GM23248 (cell line): ENCODE measurements at places on chromosomes 6 and 20.
A peak's percentile ranks its signal among the peaks of the same experiment; 100 is the strongest.

DNA sequence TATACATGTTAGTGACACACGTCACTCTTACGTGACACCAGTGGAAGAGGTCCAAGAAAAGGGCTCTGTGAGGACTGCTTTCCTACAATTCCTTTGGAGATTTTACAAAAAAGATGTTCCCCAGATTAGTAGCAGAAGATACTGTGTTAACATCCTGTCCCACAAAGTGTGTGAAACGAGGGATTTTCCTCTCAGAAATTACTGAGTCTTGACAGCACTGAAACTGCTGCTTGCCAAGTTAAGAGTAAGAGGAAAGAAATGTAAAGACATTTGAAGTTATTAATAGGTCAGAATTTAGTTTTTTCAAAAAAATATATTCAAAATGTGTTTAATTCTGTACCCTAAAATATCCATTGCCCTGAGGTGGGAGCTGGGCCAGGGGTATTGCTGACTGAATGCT is 58.8 kb upstream of the MAP7 start:
- no peak overlapping the region for H3K4me3 ChIP-seq
- DNase-seq: peak; percentile 85
- H3K27me3 ChIP-seq: no peaks in the 10 kb centered on the region
- peak overlapping the region; percentile 61 for H3K27ac ChIP-seq

DNA sequence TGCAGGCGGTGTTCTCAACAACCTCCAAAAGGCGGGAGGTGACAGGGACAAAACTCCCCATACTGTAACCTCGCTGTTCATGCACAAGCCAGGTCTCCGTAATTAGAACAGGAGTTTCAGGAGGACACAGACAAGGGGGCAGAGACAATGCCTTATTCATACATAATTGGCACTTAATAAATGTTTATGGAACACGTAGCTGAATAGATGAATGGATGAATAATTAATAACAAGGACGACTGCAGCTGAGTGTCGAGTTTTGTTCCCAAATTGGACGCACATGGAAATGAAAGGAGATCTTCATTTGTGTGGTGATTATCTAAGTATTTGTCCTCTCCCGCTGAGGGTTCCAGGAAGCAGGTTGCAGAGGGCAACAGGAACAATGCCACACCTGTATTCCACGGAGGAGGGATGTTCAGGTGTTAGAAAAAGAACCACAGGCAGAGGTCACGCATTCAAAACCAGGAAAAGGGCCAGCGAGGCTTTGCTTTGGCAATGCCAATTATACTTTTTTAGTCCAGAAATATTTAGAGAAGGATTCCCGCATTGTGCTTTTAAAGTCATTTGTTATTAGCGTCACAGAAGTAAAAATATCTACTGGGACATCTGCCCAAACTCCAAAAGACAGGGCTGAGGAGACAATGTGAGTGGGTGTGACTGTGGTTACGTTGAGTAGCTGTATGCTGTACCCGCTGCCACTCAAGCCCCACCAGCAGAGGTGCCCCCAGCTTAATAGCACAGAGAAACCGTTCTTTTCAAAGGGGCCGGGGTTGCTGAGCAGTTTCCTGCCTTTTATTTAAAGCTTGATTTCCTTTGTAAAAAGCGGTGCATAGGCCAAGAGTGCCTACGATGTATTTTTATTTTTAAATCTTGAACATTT is 123.3 kb downstream of the PXDC1 start:
- no peaks in the 10 kb centered on the region for H3K4me1 ChIP-seq
- no peak overlapping the region for H3K4me3 ChIP-seq
- no peak overlapping the region for H3K27ac ChIP-seq
- no peaks in the 10 kb centered on the region for H3K27me3 ChIP-seq

- H3K27me3 ChIP-seq: no peaks in the 10 kb centered on the region
- H3K4me3 ChIP-seq: peak overlapping the region; percentile 53
- no peaks in the 10 kb centered on the region for H3K36me3 ChIP-seq
- peaks cover 29% of the 10 kb centered on the region for H3K4me1 ChIP-seq
- peak overlapping the region; percentile 97 for H3K27ac ChIP-seq
Measured at GRCh38 chr20:19735446-19735845, 22.6 kb upstream of the RIN2 start.

DNA sequence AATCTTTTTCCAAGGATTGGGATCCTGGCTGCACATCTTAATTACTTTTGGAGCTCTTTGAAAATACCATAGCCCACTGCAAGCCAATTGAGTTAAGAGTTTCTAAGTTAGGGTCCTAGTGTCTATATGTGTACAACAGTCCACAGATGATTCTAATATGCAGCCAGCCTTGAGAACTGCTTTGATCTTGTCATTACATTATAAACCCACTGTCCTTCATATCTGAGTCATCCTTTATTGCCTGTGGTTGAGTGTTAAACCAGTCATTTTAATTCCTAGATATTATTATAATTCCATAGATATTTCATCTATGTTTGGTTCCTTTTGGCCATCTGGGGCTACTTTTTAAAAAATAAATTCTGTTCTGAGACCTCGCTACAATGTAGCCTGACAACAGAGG is 24.1 kb downstream of the MCM8 start:
- no peak overlapping the region for H3K4me3 ChIP-seq
- H3K27ac ChIP-seq: no peak overlapping the region
- no peaks in the 10 kb centered on the region for H3K27me3 ChIP-seq

- no peak overlapping the region for H3K27ac ChIP-seq
- H3K4me1 ChIP-seq: no peaks in the 10 kb centered on the region
- H3K4me3 ChIP-seq: no peak overlapping the region
Measured at GRCh38 chr6:124027392-124027791, 223.7 kb downstream of the NKAIN2 start.
